Non-pigmented ciliary epithelial cell (primary cell): ENCODE measurements at places on chromosomes 16 and 17.

DNA sequence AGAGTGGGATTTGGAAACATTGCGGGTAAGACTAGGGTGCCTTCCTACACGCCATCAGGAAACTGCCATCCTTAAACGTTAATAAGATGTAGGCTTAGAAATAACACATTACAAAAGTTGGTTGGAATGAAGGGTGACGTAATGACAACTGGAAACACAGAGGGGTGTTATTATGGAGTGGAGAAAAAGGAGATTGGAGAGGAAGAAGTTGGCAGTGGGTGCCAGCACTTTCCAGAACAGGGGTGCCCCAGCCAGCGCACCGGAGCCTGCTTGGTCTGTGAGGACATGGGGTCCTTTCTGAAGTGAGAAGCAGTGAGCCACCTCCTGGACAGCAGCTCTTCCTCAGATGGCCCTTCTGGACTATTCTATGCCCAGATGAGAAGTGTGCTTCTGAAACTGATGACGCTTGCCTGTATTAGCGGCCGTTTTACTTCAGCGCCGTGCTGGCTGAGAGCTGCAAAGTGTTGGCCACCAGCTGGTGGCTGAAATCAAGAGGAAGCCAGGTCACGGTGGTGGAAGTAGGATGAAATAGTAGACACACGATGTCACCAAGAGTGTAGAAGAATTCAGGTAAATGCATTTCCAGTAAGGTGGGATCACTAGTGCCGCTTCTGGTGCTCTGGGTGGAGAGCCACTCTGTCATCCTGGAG is 244.8 kb downstream of the NTN1 start:
- DNase-seq = no peak

DNA sequence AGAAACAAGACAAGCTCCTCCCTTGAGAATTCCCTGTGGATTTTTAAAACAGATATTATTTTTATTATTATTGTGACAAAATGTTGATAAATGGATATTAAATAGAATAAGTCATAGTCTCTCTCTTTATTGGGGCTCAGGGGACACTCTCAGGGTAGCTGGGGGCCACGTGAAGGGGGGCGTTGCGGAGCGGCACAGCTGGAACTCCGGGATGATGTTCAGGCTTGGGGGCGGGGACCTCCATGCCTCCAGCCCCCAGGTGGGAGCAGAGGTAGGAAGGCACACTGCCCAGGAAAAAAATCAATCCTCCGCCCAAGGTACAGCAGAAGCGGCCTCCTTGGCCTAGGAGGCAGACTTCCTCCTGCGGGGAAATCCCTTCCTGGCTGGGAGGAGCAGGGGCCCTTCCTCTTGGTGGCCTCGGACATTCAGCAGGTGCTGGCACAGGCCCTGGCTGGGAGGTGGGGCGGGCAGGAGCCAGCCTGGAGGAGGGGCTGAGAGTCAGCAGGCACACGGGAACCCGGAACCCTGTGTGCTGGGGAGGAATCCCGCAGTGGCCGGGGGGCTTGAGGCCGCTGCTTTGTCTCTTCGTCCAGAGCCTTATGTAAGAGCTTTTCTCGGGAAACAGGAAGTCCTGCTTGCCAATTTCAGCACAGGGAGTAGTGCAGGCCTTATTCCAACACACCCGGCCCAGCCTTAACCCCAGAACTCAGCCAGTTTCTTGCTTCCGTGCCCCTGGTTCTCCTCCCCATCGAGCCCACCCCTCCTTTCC is 591 bp upstream of the TNFSF13 start:
- DNase-seq = no peak

DNA sequence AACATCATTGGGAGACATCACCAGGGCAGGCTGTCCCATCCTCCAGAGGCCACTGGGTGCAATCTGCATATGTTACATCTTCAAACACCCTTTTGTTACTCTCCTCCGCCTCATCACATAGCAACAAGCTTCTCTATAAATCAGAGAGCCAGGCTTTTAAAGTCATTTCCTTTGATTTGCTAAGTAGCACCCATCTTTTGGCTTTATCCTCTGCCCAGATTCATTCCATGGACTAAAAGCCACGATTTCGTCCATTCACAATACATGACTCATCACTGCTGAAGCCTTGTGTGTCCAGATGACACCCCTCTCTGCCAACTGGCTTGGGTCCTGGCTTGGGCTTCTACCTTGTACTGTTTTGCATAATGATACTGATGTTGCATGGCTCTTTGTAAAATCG is 2.0 kb upstream of the KRT38 start:
- DNase-seq = no peak

- DNase-seq = no peak
These were observed 157.9 kb downstream of the WWOX start for GRCh38 chr16:78257376-78257728.

GRCh38 chr16:83397601-83398291 is 410.0 kb upstream of the HSBP1 start:
- no peak for DNase-seq
